Activated CD4-positive, alpha-beta memory T cell treated with anti-CD3 and anti-CD28 coated beads for 36 hours (primary cell): ENCODE measurements at places on chromosomes 4 and X. TPM values are rescaled to one million over a fixed set of nuclear protein-coding genes. Genes with fewer than 3 reads are reported as not detected.

DNA sequence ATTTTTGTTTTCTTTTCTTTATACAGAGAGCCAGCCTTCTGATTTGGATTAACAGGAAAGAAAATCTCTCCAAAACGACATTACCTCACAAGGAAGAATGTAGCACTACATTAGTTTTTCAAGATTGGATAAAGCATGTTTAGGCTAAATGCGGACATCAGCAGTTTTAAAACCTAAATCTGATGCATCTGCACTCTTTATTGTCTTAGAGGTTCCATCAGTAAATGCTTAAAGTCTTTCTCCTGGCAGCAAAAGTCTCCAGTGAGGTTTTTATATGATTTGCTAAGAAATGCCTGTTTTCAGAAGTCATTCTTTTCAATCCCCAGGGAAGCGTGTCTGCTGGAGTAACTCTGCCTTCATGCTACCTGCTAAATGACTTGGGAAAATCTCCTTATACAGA lies 912.9 kb upstream of the INTU start:
- no peak overlapping the region for H3K27ac ChIP-seq
- no peaks in the 10 kb centered on the region for H3K27me3 ChIP-seq
- H3K4me1 ChIP-seq, result no peaks in the 10 kb centered on the region
- no peak for DNase-seq
- H3K4me3 ChIP-seq, result no peak overlapping the region

The MAGEA8 gene
- not detected for total RNA-seq

DNA sequence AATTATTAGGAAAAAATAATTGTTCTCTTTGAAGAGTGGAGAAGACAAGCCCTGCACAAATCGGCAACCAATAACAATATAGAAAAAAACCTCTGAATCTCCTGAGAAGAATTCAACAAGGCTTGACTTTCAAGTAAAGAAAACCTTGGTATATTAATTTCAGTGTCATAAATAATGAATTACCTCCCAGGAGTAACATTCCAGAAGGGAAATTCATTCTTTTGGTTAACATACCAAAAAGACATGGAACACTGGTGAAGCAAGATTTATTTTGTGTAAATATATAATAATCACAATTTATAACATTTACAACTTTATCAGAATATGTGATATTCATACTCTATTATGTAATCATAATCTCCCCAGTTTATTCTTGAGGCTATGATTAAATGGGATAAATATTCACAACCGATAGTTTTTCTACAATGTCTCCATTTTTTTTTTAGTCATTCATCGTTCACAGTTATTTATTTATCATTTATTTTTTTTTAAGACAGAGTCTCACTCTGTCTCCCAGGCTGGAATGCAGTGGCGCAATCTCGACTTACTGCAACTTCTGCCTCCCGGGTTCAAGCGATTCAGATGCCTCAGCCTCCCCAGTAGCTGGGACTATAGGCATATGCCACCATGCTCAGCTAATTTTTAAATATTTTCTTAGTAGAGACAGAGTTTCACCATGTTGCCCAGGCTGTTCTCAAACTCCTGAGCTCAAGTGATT lies 53.0 kb upstream of the RPS6KA6 start:
- no peak for DNase-seq
- H3K36me3 ChIP-seq, result no peaks in the 10 kb centered on the region
- no peaks in the 10 kb centered on the region for H3K4me1 ChIP-seq
- H3K27ac ChIP-seq, result no peak overlapping the region
- H3K27me3 ChIP-seq, result no peaks in the 10 kb centered on the region

DNA sequence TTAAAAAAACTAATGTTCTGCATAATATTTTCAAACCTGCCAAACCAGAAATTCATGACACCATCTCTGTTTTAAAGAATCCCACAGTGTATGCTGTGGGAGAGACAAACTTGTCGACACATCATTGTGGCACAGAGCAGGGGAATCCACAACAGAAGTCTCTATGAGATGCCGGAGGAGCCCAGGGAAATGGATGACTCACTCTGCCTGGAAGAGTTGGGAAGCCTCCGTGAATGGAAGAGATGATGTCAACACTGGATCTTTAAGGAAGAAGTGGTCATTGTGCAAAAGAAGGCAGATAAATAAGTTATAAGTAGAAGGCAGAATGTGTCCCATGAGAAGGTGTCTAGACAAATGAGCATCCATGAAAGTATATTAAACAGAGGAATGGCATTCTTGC lies 595.1 kb downstream of the RAB28 start:
- no peak overlapping the region for H3K4me3 ChIP-seq
- DNase-seq, result no peak
- no peak overlapping the region for H3K27ac ChIP-seq
- H3K36me3 ChIP-seq, result peaks cover 2% of the 10 kb centered on the region

DNA sequence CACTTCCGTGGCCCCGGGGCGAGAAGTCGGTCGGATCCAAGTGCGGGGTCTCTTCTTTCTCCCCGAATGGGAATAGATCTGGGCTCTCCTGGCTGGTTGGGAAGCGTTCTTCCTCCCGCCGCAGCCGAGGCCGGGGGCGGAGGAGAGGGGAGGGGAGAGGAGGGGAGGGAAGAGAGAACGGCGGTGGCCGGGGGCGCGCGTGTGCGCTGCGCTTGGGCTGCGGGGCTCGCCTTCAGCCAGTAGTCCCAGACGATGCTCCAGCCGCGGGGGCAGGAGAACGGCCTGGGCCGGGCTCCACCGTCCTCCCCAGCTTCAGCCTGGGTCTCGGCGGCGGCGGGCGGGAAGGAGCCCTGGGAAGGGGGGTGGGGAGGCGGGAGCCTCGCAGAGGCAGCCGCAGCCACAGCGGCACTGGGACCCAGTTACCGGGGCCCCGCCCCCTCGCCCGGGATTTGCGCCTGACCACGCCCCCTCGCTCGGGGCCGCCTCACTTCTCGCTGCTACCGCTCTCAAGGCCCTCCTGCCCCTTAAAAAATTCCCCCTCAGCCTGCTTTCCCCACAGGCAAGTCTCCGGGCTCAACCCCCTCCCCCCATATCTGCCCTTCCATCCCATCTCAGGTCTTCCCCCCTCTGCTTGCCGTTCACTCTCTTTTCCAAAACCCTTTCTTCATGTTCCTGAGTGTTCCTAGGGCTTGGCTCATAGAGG lies at the start of gene FGD1:
FGD1 (minus strand) TSS at position 421 of the 703 bp plus-strand sequence. CDS start 802 bp downstream, outside the sequence.
- peaks cover 3% of the 10 kb centered on the region for H3K4me1 ChIP-seq
- peaks cover 21% of the 10 kb centered on the region for H3K27me3 ChIP-seq

The GRID2 gene
- not detected for total RNA-seq

The NWD2 gene
- not detected for total RNA-seq

The SMC1A gene
- total RNA-seq, result 148 TPM

The RTL5 gene
- 0.76 TPM for total RNA-seq

- DNase-seq, result no peak
- H3K27ac ChIP-seq, result no peak overlapping the region
- H3K4me3 ChIP-seq, result no peak overlapping the region
- no peaks in the 10 kb centered on the region for H3K36me3 ChIP-seq
- no peaks in the 10 kb centered on the region for H3K4me1 ChIP-seq
Measured at GRCh38 chrX:29243942-29244341, 656.7 kb downstream of the IL1RAPL1 start.

DNA sequence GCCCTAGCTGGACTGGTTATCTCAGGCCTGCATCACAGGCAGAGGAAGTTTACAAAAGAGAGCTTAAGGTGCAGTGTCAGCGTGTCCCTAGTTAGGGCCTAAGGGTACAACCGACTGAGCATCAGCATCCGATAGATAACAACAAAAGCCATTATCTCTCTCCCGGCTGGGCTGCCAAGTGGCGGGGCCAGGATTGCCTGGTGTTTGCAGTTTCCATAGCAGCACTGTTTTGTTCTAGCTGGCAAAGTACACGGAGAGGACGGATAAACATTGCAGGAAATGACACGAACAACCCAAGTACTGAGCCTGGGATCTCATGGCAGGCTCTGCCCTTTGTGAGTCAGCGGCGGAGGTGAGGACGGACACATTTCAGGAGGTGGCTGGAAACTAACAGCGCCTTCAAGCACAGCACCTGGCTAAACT lies 104.7 kb upstream of the NOCT start:
- no peak overlapping the region for H3K4me3 ChIP-seq
- no peaks in the 10 kb centered on the region for H3K36me3 ChIP-seq
- H3K27ac ChIP-seq, result no peak overlapping the region

- no peak overlapping the region for H3K27ac ChIP-seq
- H3K4me3 ChIP-seq, result no peak overlapping the region
- H3K4me1 ChIP-seq, result peaks cover 17% of the 10 kb centered on the region
- DNase-seq, result no peak
Measured at GRCh38 chrX:38878641-38879340, 77.5 kb downstream of the MID1IP1 start.

GRCh38 chr4:169252339-169253112 lies 18.2 kb downstream of the SH3RF1 start:
- H3K36me3 ChIP-seq, result no peaks in the 10 kb centered on the region
- H3K4me3 ChIP-seq, result no peak overlapping the region
- H3K27ac ChIP-seq, result no peak overlapping the region

- H3K36me3 ChIP-seq, result no peaks in the 10 kb centered on the region
- H3K4me3 ChIP-seq, result no peak overlapping the region
- H3K4me1 ChIP-seq, result no peaks in the 10 kb centered on the region
- H3K27me3 ChIP-seq, result no peaks in the 10 kb centered on the region
Measured at GRCh38 chrX:134202561-134202960, 34.4 kb upstream of the CCDC160 start.

GRCh38 chr4:89929425-89930159 lies 34.9 kb downstream of the MMRN1 start:
- no peaks in the 10 kb centered on the region for H3K27me3 ChIP-seq
- H3K27ac ChIP-seq, result peak overlapping the region; percentile 2
- DNase-seq, result peak; percentile 10
- peaks cover 3% of the 10 kb centered on the region for H3K36me3 ChIP-seq
- H3K4me1 ChIP-seq, result peaks cover 16% of the 10 kb centered on the region
- H3K4me3 ChIP-seq, result peak overlapping the region; percentile 20

GRCh38 chr4:11218692-11219091 lies 210.0 kb downstream of the HS3ST1 start:
- H3K36me3 ChIP-seq, result no peaks in the 10 kb centered on the region
- no peaks in the 10 kb centered on the region for H3K27me3 ChIP-seq
- H3K27ac ChIP-seq, result no peak overlapping the region
- H3K4me3 ChIP-seq, result no peak overlapping the region
- DNase-seq, result no peak
- no peaks in the 10 kb centered on the region for H3K4me1 ChIP-seq

DNA sequence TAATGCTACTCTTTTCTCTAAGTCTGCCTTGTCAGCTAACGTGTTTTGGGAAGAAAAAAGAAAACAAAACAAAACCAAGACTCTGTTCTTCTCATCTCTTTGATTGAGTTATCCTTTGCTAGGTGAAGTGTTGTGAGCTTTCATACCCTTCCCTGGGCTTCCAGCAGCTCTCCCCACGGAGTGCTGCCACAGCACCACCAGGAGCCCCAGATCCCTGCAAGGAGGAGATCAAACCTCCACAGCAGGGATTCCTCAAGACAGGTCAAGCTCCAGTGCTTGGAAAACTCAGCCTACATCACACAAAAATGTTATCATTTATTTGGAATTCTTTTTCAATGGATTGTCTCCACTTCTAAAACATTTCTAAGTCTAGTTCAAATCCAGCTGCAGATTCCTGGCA lies 1981.9 kb upstream of the TENM3 start:
- H3K27me3 ChIP-seq, result no peaks in the 10 kb centered on the region
- DNase-seq, result no peak
- no peaks in the 10 kb centered on the region for H3K4me1 ChIP-seq
- H3K36me3 ChIP-seq, result no peaks in the 10 kb centered on the region
- H3K4me3 ChIP-seq, result no peak overlapping the region
- H3K27ac ChIP-seq, result no peak overlapping the region

DNA sequence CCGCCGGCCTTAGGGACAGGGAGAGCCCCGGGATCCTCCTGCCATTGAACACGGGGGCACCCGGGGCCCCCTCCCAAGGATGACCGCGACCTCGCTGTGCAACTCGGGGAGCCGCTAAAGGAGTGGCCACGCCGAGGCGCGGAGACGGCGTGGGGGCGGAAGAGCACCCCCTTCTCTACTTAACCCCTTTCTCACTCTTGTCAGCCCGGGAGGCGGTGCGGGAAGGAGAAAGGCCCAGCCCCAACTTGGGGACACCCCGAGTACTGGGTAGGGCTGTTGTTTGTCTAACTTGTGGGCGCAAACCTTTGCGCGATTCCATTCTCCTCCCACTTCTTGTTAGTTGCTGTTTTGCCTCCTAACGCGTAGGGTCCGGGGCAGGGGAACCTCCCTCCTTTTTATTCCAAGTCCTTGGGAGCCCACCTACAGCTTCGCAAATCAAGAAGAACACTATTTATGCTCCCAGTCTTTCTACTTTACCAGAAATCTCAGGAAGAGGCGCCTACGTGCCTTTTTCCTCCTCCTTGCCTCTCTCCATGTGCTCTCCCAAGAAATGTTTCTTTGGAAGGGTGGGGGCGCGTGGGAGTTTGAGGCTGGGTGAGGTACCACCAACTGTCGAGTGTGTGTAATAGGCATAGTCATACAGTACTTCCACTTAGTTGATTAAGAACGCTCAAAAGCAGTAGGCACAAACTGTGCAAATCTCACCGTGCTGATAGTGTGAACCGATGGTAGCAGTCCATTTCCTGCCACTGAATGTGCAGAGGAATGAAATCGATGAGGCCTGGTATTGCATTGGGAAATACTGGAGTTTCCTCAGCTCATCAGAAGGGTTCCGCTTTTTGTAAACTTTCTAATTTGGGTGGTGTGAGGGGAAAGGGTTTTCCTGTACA lies 813 bp downstream of the DIAPH2 start:
- H3K27ac ChIP-seq, result peak overlapping the region; percentile 93
- H3K36me3 ChIP-seq, result no peaks in the 10 kb centered on the region
- no peaks in the 10 kb centered on the region for H3K27me3 ChIP-seq
- H3K4me3 ChIP-seq, result peak overlapping the region; percentile 90
- DNase-seq, result peak; percentile 66

The SEC24B gene
- total RNA-seq, result 25.2 TPM

GRCh38 chr4:114386637-114387233 lies 211.9 kb upstream of the UGT8 start:
- no peak overlapping the region for H3K27ac ChIP-seq
- no peak overlapping the region for H3K4me3 ChIP-seq
- H3K27me3 ChIP-seq, result peaks cover 10% of the 10 kb centered on the region
- H3K4me1 ChIP-seq, result no peaks in the 10 kb centered on the region
- no peaks in the 10 kb centered on the region for H3K36me3 ChIP-seq

- DNase-seq, result no peak
- H3K4me1 ChIP-seq, result no peaks in the 10 kb centered on the region
- no peak overlapping the region for H3K27ac ChIP-seq
- no peak overlapping the region for H3K4me3 ChIP-seq
- no peaks in the 10 kb centered on the region for H3K27me3 ChIP-seq
Measured at GRCh38 chr4:61950625-61951024, 750.5 kb downstream of the ADGRL3 start.

The SERPINA7 gene
- not detected for total RNA-seq

The ZAR1 gene
- total RNA-seq, result not detected

- H3K36me3 ChIP-seq, result no peaks in the 10 kb centered on the region
- peak; percentile 41 for DNase-seq
- H3K4me3 ChIP-seq, result peak overlapping the region; percentile 98
- peaks cover 4% of the 10 kb centered on the region for H3K27me3 ChIP-seq
- H3K27ac ChIP-seq, result peak overlapping the region; percentile 91
Measured at GRCh38 chrX:102154900-102155805, 624 bp downstream of the BEX5 start.

- DNase-seq, result peak; percentile 67
- no peaks in the 10 kb centered on the region for H3K36me3 ChIP-seq
- peaks cover 23% of the 10 kb centered on the region for H3K4me1 ChIP-seq
- no peaks in the 10 kb centered on the region for H3K27me3 ChIP-seq
Measured at GRCh38 chrX:9644335-9644734, 121.3 kb downstream of the GPR143 start.

- H3K27me3 ChIP-seq, result peaks cover 2% of the 10 kb centered on the region
- H3K36me3 ChIP-seq, result peaks cover 9% of the 10 kb centered on the region
- H3K27ac ChIP-seq, result no peak overlapping the region
- H3K4me1 ChIP-seq, result no peaks in the 10 kb centered on the region
Measured at GRCh38 chr4:25290490-25291067, 22.0 kb upstream of the ZCCHC4 start.
